GM23338 (cell line): ENCODE measurements at places on chromosomes 6 and 20. TPM values are rescaled to one million over a fixed set of nuclear protein-coding genes. Genes with fewer than 3 reads are reported as not detected.

HSPA1L gene
- 0.50 and 0.83 TPM in 2 replicates for total RNA-seq

DPPA5 gene
- total RNA-seq = 3.0 and 7.0 TPM in 2 replicates

GCNT2 gene
- total RNA-seq = 135 and 137 TPM in 2 replicates

GRCh38 chr6:143441680-143442545 lies 8.6 kb downstream of the ADAT2 start:
- H3K4me1 ChIP-seq = peaks cover 8% of the 10 kb centered on the region; the same call in 1 of the 2 replicates
- no peaks in the 10 kb centered on the region for H3K27me3 ChIP-seq
- H3K36me3 ChIP-seq = peaks cover 6% of the 10 kb centered on the region; the same call in 1 of the 2 replicates
- H3K27ac ChIP-seq = no peak overlapping the region

DNA sequence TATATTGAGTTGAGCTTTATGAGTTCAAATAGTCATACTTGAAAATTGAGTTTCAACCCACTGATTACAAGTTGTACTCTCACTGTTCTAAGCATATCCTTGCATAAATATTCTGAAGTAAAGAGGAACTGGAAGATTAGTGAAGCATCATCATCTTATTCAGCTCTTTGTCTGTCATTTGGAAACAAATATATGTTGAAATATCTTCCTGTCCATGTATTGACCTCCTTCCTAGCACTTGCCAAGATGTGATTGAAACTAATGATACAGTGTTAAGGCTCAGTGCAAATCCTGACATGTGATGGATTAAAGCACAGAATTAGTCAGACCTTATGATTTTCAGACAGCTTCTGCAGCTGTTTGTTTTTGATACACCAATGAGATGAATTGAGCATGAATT lies 434.3 kb downstream of the TBC1D32 start:
- H3K27ac ChIP-seq = no peak overlapping the region
- H3K36me3 ChIP-seq = no peaks in the 10 kb centered on the region
- DNase-seq = no peak
- H3K4me3 ChIP-seq = no peak overlapping the region

DNA sequence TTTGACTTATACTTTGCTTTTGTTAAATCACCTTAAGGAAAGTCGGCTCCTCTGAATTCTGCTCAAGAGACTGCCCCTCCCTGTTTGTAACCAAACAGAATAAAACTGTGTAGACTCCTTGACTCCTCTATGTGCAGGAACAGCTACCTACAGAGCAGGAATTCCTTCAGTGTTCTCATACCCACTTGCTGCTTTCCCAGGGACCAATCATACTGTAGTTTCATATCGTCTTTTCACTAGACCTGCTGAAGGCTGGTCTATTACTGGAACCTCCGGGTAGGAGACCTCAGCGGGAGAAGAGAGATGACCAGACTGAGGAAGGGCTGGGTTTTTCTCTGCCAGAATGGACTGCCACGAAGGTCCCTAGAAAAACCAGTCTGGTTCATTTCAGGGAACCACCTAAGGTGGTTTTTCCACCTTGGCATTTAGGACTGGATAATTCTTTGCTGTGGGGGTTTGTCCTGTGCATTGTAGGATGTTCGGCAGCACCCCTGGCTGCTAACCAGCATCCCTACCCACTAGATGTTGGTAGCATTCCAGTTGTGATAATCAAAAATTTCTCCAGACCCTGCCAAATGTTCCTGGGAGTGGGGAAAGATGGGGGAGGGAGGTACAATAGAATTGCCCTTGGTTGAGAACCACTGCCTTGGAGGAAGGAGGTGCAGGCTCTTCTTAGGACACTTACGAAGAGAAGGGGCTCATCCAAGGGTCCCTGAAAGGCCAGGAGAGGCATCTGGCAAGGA lies 80.5 kb downstream of the DNAAF9 start:
- no peak overlapping the region for H3K4me3 ChIP-seq
- H3K27ac ChIP-seq = no peak overlapping the region
- H3K36me3 ChIP-seq = no peaks in the 10 kb centered on the region
- no peaks in the 10 kb centered on the region for H3K27me3 ChIP-seq
- H3K4me1 ChIP-seq = no peaks in the 10 kb centered on the region

GABBR1 gene
- total RNA-seq = 50.2 and 78.9 TPM in 2 replicates

DNA sequence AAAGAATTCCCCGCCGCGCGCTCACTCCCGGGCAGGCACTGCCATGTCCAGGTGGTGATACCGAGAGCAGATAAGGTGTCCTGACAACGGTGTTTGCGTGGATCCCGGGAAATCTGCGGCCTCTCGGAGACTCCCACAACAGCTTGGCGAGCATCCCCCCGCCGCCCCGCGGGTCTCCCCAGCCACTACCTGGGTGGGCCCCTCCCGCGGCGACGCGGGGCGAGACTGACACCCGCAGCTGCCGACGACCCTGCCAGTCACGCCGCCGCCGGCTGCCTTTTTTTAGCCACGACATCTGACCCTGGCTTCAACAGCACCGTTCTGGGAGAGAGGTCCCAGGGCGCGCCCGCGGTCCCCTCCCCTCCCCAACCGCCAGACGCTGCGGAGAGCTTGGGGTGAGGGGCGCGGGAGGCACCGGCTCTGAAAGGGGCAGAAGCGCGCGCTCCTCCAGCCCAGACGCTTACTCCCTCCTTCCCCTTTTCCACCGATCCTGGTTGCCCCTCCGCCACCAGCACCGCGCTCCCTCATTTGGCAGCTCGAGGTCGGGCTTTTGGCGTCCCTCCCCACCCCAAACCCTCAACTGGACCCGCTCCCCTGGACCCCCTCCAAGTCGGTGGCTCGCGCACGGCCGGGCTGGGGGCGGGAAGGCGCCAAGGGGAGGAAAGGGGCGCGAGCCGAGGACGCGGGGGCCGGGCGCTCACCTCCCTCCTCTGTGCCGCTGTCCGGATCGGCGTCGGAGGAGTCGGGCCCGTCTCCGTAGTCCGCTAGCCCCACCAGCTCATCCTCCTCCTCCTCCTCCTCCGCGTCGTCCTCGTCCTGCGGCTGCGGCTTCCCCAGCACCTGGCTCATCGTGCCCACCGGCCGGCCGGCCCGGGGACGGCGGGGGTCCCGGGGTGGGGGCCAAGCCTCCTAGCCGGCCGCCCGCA lies 665 bp downstream of the RRAGD start:
- peak overlapping the region; percentile 90 for H3K4me3 ChIP-seq
- DNase-seq = peak; percentile 76
- no peak overlapping the region for H3K27ac ChIP-seq
- no peaks in the 10 kb centered on the region for H3K36me3 ChIP-seq
- peaks cover 40% of the 10 kb centered on the region for H3K4me1 ChIP-seq

CRISP1 gene
- total RNA-seq = not detected in 2 replicates

DNA sequence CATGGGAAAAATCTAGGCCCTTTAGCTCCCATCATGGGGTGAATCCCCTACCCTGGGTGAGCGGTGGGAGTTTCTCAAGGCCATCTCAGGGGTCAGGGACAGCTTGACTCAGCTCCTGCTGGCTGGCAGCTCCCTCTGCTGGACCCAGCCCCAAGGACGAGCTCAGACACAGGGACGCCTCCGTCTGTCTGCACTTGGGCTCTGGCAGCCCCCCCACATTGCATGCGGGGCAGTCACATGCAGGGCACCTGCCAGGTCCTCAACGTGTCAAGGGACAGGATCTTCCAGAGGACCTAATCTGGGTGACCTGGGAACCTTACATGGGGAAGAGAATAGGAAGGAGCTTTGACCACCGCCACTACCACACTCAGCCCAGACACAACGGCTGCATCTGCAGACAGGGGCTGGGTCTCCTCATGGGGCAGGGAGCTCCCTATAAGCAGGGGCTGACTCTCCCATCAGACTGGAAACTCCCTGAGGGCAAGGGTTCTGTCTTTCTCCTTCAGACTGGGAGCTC lies 173.4 kb downstream of the MRPL14 start:
- no peaks in the 10 kb centered on the region for H3K27me3 ChIP-seq
- H3K27ac ChIP-seq = no peak overlapping the region
- no peak overlapping the region for H3K4me3 ChIP-seq
- no peaks in the 10 kb centered on the region for H3K4me1 ChIP-seq
- peak; percentile 73 for DNase-seq

DNA sequence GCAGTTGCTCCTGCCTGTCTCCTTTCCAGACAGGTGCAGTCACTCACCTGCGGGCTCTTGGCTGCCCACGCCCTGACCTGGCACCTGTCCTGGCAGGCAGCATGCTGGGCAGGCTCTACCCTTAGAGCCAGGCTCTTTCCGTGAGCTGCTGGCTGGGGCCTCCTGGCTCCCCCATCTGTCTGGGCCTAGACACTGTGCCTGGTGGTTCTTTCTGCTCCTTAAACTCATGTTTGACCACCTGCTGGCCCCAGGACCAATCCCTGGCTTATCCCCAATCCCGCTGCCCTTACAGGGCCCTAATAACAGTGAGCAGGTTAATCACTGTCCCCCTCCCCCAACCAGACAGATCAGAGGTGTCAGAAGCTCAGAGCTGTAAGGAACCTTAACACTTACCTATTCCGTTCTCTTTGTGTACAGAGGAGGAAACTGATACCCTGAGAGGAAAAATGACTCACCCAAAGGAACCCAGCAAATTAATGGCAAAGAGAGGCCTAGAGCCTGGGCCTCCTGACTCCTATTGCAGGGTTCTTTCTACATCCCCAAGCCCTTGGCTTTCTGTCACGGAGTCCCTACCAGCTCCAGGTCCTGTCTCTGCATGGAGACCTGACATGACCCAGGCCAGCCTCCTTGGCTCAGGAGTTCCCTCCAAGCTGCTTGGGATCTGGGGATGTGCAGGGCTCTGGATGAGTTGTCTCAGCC lies 54.7 kb downstream of the RAB44 start:
- H3K4me1 ChIP-seq = no peaks in the 10 kb centered on the region
- no peaks in the 10 kb centered on the region for H3K27me3 ChIP-seq
- H3K4me3 ChIP-seq = no peak overlapping the region
- H3K27ac ChIP-seq = no peak overlapping the region
- no peak for DNase-seq

- H3K27ac ChIP-seq = no peak overlapping the region
- no peak for DNase-seq
- H3K4me1 ChIP-seq = peaks cover 10% of the 10 kb centered on the region
- no peaks in the 10 kb centered on the region for H3K36me3 ChIP-seq
- no peak overlapping the region for H3K4me3 ChIP-seq
Observed at GRCh38 chr6:2157441-2158127, 87.8 kb downstream of the GMDS start.

CST3 gene
- total RNA-seq = 51.8 and 70.7 TPM in 2 replicates

DNA sequence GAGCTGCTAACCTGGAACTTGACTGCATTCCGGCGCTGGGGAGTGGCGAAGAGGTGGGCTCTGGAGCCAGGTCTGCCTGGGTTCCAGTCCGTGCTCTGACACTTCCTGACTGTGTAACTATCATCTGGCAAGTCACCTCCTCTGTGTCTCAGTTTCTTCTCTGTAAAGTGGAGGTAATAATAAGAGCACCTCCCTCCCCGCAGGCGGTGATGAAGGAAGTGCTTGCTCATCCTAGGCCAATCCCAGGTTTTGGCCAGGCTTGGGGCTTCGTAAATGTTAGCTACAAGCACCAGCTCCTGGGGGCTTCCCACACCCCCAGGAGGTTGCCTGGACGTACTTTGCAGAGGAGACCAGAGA lies 32.8 kb downstream of the SNAI1 start:
- H3K27ac ChIP-seq = no peak overlapping the region
- no peaks in the 10 kb centered on the region for H3K36me3 ChIP-seq
- H3K4me3 ChIP-seq = no peak overlapping the region
